ENCODE measurements at places on chromosomes 2 and 18.

GRCh38 chr18:8630546-8630945, 21.3 kb downstream of the RAB12 start:
- no peak for DNase-seq

DNA sequence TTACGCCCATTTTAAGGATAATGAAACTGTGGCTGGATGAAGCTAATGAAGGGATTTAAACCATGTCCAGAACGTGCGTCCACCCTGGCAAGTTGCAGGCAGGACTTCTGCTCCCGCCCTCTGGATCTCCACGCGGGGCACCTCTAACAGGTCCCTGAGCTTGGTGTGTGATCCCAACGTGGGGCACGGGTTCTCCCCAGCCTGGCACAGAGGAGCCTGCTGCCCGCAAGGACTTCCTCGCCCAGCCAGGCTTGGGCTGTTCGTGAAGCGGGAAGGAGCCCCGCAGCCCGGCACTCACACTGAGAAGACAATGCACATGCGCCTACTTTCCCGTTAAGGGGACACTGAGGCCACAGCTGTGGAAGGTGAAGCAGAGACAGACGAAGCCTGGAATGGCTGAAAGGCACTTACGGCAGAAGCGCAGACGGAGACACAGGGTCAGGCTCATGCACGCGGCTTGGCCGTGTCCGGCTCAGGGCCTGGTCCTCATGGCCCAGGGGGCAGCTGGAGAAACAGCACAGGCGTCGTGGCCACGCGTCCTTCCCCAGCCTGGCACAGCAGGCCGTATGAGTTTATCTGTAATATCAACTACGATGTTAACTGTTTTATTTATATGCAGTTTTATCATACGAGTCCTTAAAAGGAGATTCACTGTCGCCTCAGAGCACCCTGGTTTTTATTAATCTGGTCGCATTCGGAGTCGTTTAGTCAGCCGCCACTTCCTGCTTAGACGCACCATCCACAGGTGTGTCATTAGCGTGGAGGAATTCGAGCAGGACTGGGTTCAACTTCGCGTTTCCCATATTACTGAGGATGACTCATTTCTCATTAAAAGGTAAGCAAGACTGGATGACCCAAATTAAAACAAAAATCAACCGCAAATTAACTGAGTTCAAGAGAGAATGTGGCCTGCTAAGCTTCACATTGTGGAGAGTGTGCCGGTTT, 835.9 kb downstream of the GALR1 start:
- no peak for DNase-seq

DNA sequence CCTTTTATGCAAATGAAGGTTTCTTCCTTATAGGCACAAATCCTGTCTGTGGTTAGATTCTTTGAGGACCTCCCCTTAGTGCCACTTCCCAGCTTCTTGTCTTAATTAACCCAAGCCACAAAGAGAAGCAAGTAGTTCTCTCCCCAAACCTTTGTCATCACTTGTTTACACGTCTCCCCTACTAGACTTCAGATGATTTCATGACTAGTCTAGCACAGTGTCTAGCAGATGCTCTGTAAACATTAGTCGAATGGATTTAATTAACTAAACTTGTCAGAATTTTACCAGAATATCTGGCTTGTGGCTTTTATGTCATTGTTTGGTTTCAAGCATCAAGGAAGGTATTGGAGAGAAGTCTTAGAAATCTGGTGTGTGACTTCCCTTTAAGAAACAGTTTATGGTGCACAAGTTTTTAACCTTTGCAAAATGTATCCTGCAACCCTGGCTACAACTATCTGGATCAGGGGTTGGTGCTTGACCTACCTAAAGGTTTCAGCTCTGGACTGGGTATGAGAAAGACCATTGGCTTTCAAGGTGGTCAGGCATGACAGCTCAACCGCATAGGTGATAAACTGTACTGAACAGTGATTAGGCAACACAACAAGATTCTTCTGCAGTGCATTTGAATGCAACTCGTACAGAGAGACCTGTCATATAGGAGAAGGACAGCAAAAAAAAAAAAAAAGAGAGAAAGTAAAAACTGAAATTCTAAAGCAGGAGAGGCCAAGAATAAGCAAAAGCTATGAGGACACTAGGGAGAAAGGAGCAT, 93.2 kb upstream of the CCDC150 start:
- DNase-seq, result peak; percentile 20

- DNase-seq, result no peak
Observed at GRCh38 chr2:216645636-216645950, 12.4 kb downstream of the IGFBP2 start.

- DNase-seq, result no peak
Observed at GRCh38 chr2:146847846-146848245, 997.0 kb upstream of the ACVR2A start.

DNA sequence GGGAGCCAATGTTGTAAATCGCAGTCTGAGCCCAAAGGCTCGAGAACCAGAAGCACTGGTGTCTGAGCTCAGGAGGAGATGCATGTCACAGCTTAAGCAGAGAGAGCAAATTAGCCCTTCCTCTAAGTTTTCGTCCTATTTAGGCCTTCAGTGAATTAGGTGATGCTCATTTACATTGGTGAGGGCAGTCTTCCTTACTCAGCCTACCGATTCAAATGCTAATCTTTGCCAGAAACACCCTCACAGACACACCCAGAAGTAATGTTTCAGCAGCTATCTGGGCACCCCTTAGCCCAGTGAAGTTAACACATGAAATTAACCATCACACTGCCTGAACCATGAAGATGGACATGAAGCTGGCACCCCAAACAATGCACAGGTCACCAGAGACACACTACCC, 385.1 kb downstream of the STK39 start:
- DNase-seq, result no peak

- peak; percentile 9 for DNase-seq
Observed at GRCh38 chr2:145807554-145807953, 1287.6 kb upstream of the ZEB2 start.

- no peak for DNase-seq
Observed at GRCh38 chr2:238466243-238466756, 39.6 kb downstream of the ASB1 start.

- no peak for DNase-seq
Observed at GRCh38 chr2:241132538-241133435, 16.5 kb downstream of the PASK start.

DNA sequence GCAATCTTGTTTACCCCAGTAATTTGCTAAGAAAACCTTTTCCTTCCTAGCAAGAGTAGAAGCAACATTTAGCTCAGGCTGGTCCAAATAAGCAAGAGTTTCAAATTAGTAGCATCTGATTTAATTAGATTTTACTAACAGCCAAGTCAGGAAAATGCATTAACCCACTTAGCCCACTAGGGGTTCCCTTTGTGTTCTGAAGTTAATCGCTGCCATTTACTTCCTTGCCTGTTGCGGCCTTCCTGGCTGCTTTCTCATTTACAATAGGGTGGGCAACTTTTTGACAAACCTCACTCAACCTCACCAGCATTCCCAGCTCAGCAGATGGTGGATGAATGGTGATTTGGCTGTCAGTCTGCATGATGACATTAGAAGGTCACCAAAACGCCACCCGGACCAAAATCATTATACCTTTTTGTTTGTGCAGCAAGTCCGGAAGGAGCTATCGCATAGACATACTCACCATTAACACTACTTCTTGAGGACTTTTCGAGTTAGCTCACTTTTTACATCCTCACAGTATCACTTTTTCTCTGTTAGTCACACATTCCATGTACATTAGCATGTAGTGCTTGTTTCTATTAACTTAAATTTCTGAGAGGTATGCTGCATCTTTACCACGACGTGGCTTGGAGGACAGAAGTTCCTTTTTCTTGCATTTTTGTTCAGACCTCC, 101.5 kb upstream of the SETBP1 start:
- peak; percentile 78 for DNase-seq

- peak; percentile 47 for DNase-seq
Observed at GRCh38 chr2:12416600-12416999, 300.1 kb upstream of the TRIB2 start.

DNA sequence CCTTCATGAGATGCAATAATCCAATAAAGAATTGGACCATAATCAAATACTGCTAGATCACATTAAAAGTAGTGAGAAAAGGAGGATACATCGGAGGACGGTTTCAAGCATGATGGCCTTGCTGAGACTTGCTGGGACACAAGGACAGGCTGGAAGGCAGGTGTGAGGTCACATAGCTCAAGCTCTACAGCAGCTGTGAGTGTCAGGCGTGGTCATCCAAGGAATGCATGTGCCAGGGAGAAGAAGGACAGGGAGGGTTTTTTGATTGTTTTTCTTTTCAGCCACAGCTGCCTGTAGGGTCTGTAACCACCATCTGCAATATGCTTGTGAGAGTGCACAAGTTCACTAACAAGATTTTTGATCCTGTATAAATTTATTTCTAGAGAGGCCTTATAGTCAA, 57.6 kb downstream of the BMP10 start:
- DNase-seq, result no peak

- peak; percentile 66 for DNase-seq
Observed at GRCh38 chr2:111226876-111227700, 106.4 kb downstream of the BCL2L11 start.

DNA sequence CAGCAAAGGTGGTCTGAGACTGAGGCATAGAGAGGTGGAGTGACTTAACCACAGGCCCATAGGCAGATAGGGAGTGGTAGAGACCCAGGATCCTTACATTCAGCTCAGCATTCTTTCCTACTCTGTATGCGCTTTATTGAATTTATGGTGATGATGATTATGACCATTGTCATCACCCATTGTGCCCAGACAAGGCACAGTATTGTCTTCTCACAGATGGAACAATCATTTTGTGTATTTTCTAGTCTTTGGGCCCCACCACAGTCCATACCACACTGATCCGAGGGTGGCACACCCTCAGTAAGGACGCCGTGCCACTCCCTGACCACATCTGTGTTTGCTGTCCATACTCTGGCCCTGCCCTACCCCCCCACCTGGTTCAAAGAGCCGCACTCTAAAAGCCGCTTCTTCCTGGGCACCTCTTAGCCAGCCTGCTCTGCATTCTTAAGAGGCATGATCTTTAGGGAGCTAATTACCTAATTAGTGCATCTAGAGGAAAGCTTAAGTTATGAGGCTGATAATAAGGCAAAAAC, 179.6 kb upstream of the SMAD2 start:
- DNase-seq, result no peak

DNA sequence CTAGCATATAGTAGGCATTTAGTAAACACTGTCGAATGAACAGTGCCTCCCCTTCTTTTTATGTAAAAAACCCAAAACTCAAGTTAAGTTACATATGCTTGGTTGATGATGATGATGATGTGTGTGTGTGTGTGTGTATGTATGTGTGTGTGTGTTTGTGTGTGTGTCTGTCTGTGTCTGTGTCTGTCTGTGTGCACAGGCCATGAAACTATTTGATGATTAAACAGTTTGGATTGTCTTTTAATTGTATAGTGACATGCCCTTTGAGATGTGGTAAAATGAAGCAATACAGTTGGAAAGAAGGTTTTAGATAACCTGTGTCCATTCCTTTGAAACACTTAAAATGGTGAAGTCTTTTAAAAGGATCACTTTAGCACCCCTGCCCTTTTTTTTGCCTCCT, 105.6 kb downstream of the MAP4K4 start:
- peak; percentile 76 for DNase-seq

GRCh38 chr2:238696786-238697185, 151.1 kb upstream of the TWIST2 start:
- no peak for DNase-seq

DNA sequence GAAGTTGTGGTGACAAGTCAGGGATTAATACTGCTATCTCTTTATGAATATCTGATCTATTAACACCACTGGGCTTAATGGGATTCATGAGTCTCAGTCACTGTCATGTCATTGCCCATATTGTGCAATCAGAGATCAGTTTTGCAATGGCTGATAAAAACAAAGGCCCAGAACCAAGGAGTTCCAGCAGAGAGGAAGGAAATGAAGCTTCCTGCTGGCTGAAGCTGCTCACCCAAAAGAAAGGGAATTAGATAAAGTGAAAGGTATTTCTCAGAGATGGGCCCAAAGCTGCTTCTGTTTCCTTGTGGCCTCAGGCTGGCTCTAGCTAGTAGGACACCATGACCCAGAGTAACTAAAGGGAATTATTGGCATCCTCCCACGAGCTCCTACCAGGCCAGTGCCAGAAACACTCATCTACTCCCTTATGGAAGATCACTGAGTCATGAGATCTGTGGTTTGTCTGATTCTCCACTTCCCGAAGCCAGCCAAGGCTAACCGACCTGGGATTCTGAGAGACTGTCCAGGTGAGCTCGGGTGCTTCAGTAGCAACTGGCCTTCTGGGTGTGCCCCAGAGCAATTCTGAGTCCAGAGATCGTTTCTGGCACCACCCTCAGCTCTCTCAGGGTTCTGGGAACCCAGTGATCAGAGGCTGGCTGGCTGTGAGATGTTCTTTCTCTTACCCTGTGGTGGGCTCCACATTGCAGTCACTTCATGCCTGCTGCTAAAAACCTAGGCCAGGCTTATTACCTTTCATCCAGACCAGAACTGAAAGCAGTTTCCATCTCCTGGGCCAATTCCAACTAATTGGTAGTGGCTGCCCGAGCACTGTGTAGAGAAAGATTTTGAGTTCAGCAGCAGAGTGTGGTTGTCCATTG, 129.5 kb upstream of the PELI1 start:
- DNase-seq, result peak; percentile 98

GRCh38 chr18:14922031-14922430, 174.1 kb downstream of the ANKRD30B start:
- DNase-seq, result no peak

- DNase-seq, result no peak
Observed at GRCh38 chr2:46411245-46411641, 68.1 kb upstream of the TMEM247 start.

All from EH (cell line).